Heart left ventricle (tissue), 16 donors: ENCODE measurements at places on chromosomes 1 and 21. TPM values are rescaled to one million over a fixed set of nuclear protein-coding genes. Genes with fewer than 3 reads are reported as not detected.

- no peak for DNase-seq
Observed at GRCh38 chr1:167223144-167224103, 2.7 kb downstream of the POU2F1 start.

GRCh38 chr1:117582451-117582850 lies 23.4 kb upstream of the TENT5C start:
- DNase-seq = no peak

- DNase-seq = no peak
Observed at GRCh38 chr1:201933840-201934430, 12.4 kb downstream of the LMOD1 start.

Gene ZSWIM5
- polyA plus RNA-seq = 0.19 TPM

- DNase-seq = no peak
Observed at GRCh38 chr21:43741423-43742096, 22.6 kb downstream of the PDXK start.

- no peak for DNase-seq
Observed at GRCh38 chr1:228792601-228793000, 57.3 kb downstream of the RHOU start.

Gene CFAP57
- 0.12 TPM for polyA plus RNA-seq

Gene PAQR7
- 1.7 TPM for polyA plus RNA-seq

DNA sequence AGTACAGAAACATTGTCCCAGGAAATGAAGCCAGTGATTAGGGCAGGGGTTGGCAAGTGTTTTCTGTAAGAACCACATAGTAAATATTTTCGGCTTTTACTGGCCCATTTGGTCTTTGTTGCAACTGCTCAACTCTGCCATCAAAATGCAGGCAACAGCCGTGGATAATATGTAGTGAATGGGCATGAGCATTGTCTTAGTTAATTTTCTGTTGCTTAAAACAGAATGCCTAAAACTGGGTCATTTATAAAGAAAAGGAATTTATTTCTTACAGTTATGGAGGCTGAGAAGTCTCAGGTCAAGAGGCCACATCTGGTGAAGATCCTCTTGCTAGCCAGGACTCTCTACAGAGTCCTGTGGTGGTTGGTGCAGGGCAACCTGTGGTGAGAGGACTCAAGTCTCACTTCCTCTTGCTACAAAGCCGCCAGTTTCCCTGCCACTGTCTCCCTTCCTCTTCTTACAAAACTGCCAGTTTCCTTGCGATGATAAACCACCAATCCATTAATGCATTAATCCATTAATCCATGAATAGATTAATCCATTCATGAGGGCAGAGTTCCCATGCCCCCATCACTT lies 166.4 kb downstream of the PSMG1 start:
- DNase-seq = no peak

GRCh38 chr1:1050577-1051052 lies 23.5 kb downstream of the RNF223 start:
- DNase-seq = peak; percentile 83

- DNase-seq = no peak
Observed at GRCh38 chr1:19178734-19179398, 31.2 kb downstream of the UBR4 start.

DNA sequence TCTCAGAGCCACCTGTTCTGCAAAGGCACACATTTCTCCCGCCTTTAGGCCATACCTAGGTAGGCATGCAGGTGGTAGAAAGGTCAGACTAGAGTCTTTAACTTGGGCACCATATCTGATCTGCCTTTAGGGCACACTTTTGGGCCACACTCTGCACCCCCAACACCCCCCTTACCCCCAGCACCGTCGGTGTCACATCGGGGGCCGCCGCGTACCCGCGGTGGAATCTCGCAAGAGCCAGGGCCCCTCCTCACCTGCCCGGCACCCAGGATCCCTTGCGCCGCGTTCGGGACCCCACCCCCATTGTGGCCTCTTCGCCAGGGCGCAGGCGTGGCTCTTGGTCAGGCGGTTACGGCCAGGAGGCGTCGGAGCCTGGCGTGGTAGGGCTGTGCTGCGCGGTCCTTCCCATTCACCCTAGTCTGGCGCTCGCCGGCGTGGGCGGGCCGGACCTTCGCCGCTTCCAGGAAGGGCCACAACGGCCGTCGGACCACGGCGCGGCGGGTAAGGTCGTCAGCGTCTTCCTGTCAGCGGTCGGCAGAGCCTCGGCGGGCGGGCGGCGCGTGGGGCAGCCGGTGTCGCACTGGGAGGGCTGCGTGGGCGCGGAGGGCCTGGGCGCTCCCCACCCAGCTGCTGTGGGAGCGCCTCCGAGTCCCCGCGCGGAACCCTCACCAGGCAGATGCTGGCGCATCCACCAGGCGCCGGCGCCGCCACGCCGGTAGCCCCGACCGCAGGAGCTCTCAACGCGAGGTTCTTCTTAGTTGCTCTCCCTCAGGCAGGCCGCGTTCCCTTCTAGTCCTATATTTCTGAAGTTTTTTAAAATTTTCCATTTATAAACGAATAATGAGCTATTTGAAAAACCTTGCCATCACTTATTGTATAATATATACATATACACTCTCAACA lies at the start of gene DNAH14:
DNAH14 (plus strand) TSS at position 341 of the 903 bp plus-strand sequence. CDS start 23,028 bp downstream, outside the sequence.
- peak; percentile 64 for DNase-seq

- peak; percentile 70 for DNase-seq
Observed at GRCh38 chr1:32066489-32066873, 6.3 kb upstream of the TMEM39B start.

GRCh38 chr1:7717748-7718368 lies 53.2 kb upstream of the VAMP3 start:
- no peak for DNase-seq

DNA sequence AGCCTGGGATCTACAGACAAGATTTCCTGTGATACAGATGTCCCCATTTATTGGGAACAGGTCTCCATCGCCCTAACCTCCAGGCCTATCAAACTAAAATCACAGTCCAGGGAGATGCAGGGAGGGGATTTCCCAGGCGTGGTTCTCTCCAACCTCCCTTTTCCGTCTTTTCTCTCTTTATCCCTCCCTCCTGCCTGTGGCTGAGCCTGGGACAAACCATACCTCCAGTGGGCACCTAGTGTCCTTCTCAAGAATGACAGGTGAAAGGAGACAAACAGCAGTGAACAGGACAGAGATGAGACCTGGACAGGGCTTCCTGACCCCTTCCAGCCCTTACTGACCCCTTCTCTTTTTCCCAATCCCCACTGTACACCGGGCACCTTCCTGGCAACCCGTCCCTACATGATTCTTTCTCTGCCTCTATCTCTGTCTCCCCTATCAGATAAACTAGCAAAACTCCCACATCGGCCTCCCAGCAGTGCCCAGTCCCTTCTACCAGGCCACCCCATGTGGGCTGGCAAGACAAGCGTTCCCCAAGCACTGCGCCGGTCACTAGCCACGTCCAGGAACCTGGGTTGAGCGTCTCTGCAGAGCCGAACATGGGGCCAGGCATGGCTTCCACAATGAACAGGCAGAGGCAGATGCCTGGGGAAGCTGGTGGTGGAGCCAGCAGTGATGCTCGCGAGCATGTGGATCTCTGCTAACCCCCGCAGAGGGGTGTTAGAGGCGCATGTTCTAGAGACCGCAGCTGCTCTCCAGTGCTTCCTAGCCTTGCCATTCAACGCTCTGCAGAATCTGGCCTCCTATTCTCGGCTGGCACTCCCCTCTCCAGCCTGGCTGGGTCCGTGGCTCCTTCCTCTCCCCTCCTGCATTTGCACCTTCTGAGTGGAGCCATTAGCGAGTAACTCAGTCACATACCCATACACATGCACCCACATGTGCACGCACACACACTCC lies 54.7 kb downstream of the ELK4 start:
- DNase-seq = peak; percentile 11

Gene SPRR2F
- polyA plus RNA-seq = not detected

Gene GSTM1
- polyA plus RNA-seq = 0.10 TPM

GRCh38 chr1:917466-918091 lies 6.1 kb upstream of the SAMD11 start:
- DNase-seq = peak; percentile 19

DNA sequence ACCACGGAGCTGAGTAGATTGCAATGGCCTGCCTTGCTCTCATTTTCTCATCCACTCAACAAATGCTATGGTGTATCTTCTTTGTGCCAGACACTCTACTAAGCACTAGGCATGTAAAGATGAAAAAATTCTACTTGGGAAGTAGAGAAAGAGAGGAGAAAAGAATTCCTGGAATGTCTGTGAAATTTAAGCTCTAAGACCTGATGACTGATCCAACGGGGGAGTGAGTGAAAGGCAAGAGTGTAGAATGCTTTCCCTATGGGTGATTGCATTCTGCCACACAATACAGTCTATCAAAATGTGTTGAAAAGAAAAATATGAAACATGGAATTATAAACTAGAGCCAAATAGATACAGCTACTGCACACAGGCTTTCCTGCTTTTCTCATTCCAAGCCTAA lies 82.3 kb downstream of the CYYR1 start:
- DNase-seq = no peak

Gene TNFSF18
- not detected for polyA plus RNA-seq

DNA sequence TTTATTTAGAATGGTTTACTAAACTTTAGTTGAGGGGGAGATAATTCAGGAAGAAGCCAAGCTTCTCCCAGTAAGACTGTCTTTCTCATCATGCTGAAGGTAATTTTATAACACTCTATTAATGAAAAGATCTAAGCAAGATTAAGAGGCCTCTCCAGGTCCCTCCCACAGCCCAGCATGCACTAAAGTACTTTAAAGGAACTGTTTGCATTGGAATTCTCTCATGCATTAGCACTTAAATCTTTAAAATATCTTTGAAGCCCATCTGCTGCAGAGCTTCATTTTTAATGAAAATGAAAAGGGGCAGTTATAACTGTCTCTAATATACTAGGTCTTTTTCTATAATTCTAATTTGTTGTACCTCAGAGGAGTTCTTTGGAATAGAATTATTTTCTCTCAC lies 1379.1 kb upstream of the ADGRL4 start:
- no peak for DNase-seq

Gene GUK1
- polyA plus RNA-seq = 231 TPM

DNA sequence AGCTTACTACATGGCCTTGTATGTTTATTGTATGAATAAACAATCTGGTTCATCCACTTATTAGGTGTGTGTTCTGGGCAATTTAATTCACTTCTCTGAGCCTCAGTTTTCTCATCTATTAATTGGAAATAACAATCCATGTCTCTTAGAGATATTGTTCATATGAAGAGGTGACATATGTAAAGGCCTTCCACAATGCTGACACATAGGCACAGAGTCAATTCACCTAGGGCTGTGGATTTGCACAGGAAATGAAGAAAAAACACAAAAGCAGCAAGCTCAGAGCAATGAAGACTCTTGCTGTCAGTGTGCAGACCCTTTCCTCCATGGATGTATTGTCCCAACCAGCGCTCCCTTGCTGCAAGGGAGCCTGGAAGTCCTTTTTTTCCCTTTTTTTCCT lies 195.2 kb upstream of the CAMK1G start:
- no peak for DNase-seq

DNA sequence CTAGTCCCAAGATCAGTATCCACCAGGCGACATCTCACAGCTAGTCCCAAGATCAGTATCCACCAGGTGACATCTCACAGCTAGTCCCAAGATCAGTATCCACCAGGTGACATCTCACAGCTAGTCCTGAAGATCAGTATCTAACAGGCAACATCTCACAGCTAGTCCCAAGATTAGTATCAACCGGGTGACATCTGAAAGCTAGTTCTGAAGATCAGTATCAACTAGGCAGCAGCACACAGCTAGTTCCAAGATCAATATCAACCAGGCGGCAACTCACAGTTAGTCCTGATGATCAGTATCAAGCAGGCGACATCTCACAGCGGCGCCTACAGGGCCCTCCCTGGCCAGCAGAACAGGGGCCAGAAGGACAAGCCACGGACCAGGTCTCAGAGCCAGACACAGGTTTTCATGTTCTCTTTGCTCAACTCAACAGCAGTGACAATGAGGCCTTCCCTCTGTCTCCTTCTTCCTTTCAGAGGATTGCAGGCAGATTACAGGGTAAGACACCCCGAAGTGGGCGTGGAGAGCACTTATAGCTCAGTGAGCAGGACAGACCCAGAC lies 32.5 kb downstream of the NPHP4 start:
- DNase-seq = no peak

Gene APCS
- polyA plus RNA-seq = 0.08 TPM

- no peak for DNase-seq
Observed at GRCh38 chr1:75725266-75725665, 757 bp downstream of the ACADM start.

DNA sequence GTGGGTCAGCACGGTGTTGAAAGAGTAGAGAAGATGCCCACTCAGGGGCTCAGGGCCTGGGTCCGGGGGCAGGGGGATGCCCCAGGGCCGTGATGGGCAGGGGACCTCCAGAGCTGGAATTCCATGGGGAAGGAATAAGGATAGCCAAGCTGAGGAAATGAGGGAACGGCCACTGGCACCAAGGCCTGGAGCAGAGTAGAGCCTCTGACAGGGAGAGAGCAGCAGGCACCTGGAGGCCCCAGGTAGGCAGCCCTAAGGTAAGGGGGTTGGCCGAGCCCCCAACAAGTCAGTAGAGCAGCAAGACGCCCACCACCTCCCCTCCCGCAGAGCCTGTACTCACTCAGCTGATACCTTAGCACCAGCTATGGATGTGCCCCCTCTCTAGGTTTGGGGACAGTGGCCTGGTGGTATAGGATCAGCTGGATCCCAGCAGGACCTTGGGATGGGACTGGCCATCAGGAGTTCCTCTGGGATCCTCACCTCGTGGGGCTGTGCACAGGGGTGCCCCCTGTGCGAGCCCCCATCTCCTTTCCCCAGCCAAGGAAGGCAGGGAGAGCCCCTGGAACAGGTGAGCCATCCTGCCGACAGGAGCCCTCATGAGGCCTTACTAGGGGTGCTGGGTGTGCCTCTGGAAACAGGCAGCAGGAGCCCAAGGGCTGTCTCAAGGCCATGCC lies 21.0 kb upstream of the ARF1 start:
- DNase-seq = no peak

- DNase-seq = no peak
Observed at GRCh38 chr1:201783572-201783971, 45.4 kb upstream of the IPO9 start.

DNA sequence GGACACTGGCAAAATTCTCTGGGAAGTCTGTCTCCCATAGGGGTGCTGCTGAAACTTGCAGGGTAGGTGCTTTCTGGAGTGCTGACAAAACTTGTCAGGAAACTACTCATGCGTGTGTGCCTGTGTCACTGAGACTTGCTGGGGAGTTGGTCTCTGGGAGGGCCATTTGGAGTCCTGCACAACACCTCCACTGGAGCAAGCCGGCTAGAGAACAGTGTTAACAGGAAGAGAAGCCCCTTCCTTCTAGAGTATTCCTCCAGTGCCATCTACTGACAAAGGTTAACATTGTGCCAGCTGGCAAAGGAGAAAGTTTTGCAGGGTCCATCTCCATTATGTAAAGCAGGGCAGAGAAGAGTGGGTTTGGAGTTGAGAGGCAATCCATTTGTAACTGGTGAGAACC lies 30.0 kb downstream of the ZMYM4 start:
- DNase-seq = peak; percentile 31

- DNase-seq = no peak
Observed at GRCh38 chr1:113036639-113037321, 36.2 kb upstream of the LRIG2 start.
